Effector CD4-positive, alpha-beta T cell (primary cell): ENCODE measurements at places on chromosomes 12 and 14.
A peak's percentile ranks its signal among the peaks of the same experiment; 100 is the strongest.

DNA sequence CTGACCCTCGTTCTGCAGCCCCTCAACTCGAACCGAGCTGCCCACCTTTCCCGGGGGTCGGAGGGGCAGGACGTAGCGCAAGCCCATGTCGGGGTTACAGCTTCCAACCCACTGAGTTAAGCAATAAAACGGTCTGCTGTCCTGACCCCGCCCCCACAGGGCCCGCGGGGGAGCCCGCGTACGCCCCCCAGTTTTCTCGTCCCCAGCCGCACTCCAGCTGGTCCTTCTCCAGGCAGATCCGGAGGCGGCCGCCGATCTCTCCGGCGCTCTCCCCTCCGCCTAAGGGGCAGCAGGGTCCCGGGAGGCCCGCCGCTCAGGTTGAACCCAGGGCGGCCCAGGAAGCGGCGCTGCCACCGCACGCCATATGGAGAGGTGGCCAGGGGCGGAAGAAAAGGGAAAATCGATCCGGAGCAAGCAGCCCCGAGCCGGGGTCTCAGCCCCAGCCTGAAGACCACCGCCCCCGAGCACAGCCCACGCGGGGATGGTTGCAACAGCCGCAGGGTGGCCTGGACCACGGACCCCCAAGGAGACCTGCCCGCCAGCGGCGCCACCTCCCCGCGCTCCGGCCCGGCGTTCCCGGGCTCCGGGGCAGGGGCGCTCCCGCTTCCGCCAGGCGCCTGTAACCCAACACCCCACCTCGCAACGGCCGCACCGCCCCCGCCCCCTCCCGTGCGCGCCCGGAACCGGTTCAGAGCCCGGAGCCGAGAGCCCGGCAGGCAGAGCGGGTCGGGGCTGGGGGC, 760 bp downstream of the ACTN1 start:
- DNase-seq: peak; percentile 32

- no peak for DNase-seq
Measured at GRCh38 chr12:25248137-25248536, 2.6 kb downstream of the KRAS start.

- no peak for DNase-seq
Measured at GRCh38 chr14:21494902-21495762, 16.0 kb downstream of the METTL3 start.

DNA sequence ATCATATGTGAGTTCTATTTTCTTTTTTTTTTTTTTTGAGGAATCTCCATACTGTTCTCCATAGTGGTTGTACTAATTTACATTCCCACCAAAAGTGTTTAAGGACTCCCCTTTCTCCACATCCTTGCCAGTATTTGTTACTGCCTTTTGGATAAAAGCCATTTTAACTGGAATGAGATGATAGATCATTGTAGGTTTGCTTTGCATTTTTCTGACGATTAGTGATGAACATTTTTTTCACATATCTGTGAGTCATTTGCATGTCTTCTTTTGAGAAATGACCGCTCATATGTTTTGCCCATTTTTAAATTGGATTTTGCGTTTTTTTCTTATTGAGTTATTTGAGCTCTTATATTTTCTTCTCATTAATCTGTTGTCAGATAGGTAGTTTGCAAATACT, 394.8 kb downstream of the LRFN5 start:
- no peak for DNase-seq

DNA sequence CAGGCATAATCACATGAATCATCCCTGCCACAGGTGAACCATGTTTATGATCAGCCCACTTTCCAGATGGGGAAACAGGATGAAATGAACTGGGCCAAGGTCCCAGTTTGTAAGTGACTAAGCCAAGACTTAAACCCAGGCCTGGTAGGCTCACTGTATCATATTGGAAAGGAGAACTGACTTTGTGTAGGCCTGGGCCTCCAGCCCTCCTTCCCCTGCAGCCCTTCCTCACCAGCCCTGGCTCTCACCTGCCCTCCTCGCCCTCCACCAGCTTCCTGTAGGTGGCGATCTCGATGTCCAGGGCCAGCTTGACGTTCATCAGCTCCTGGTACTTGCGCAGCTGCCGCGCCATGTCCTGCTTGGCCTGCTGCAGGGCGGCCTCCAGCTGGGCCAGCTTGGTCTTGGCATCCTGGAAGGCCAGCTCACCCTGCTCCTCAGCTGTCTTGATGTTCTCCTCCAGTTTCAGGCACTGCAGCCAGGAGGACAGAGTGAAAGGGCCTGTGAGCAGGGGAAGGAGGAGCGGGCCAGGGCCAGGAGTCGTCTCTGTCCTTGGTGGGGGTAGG, 19.8 kb downstream of the KRT80 start:
- DNase-seq: no peak

GRCh38 chr12:46373301-46374296, 1.0 kb upstream of the SLC38A2 start:
- DNase-seq: peak; percentile 18
